ENCODE measurements at places on chromosomes 1 and 21.

GRCh38 chr21:25334046-25334730 is 273.1 kb downstream of the MRPL39 start:
- no peak for DNase-seq

- no peak for DNase-seq
Measured at GRCh38 chr1:227937031-227937837, 10.5 kb downstream of the WNT9A start.

DNA sequence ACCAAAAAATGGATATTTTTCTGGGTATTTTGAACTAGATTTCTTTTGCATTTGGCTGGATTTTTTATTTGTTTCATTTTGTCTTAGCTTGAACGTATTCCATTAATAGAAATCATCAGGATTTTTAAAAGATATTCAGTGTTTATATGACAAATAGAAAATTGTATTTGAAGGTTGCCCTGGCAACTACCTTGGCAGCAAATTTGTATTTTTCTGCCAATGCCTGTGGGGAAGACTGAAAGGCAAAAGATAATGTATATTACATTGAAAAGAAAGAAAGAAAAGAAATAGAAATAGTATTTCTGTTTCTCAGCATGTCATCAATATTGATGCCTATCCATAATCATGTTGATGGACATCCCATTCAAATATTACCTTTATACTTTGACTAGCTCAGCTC is 16.8 kb downstream of the VCAM1 start:
- no peak for DNase-seq

- DNase-seq: no peak
Measured at GRCh38 chr21:14827468-14827867, 237.3 kb downstream of the NRIP1 start.

DNA sequence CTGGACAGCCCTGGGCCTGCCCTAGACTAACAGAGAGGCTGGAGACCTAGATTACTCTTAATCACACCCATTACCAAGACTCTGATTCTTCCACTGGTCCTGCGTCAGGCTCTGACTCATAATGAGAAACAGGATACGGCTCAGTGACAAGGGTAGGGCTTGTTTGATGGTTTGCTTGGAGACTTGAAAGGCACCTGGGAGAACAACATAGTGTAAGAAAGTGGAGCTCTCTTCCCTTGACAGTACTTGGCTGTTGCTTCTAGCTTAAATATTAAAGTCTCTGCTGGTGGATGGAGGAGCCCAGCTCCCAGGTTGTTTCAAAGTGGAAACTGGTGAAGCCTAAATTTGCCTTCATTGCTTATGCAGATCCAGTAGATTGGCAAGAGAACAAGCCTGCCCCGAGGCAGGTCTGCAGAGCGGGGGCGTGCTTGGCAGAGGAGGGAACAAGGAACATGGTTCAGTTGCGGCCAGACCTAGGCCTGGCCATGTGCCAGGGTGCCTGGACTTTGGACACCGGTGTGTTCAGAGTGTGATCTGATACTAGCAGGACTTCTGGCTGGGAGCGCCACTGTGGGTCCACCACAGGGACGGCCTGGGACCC is 480.6 kb downstream of the CAMTA1 start:
- DNase-seq: peak; percentile 99

- no peak for DNase-seq
Measured at GRCh38 chr1:31574749-31575368, 1.5 kb upstream of the TINAGL1 start.

- no peak for DNase-seq
Measured at GRCh38 chr1:30491831-30492230, 231.6 kb downstream of the MATN1 start.

- no peak for DNase-seq
Measured at GRCh38 chr1:147214325-147214724, 10.8 kb downstream of the FMO5 start.

GRCh38 chr1:57111175-57111574 is 145.4 kb upstream of the C8B start:
- DNase-seq: no peak

DNA sequence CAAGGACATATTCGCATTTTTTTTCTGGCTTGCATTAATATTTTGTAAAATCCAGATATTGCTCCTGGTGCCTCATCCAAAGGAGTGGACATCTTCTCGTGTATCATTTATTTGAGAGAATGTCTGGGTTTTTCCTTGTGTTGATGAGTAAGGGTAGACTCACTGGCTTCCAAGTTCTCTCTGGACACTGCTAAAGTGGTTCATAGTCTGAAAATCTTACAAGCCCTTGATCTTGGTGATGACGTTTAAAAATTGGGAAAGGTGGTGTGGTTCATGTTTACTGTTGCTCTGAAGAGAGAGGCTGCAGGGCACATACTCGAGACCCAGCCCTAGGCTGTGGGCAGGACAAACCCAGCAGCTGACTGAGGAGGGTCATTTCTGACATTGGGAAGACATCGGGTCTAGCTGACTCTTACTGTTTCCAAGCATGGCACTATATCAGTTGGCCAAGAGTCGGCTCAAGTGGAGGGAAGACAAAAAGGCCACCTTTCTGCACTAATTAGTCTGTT is 296.2 kb downstream of the LMX1A start:
- no peak for DNase-seq

All from NCI-H510A treated with DMSO at 0.1 percent for 48 hours (cell line).